ENCODE measurements at places on chromosomes 1 and 21.
A peak's percentile ranks its signal among the peaks of the same experiment; 100 is the strongest.

- DNase-seq: no peak
Observed at GRCh38 chr1:158821723-158822122, 9.4 kb upstream of the MNDA start.

- no peak for DNase-seq
Observed at GRCh38 chr21:45513003-45513717, 29.1 kb downstream of the SLC19A1 start.

- DNase-seq: no peak
Observed at GRCh38 chr21:45957981-45958600, 23.5 kb upstream of the COL6A1 start.

- DNase-seq: no peak
Observed at GRCh38 chr1:19338323-19338762, 26.2 kb downstream of the SLC66A1 start.

GRCh38 chr1:210483821-210484220 is 155.1 kb downstream of the HHAT start:
- DNase-seq: no peak

GRCh38 chr1:41222496-41222895 is 19.6 kb downstream of the SCMH1 start:
- no peak for DNase-seq

DNA sequence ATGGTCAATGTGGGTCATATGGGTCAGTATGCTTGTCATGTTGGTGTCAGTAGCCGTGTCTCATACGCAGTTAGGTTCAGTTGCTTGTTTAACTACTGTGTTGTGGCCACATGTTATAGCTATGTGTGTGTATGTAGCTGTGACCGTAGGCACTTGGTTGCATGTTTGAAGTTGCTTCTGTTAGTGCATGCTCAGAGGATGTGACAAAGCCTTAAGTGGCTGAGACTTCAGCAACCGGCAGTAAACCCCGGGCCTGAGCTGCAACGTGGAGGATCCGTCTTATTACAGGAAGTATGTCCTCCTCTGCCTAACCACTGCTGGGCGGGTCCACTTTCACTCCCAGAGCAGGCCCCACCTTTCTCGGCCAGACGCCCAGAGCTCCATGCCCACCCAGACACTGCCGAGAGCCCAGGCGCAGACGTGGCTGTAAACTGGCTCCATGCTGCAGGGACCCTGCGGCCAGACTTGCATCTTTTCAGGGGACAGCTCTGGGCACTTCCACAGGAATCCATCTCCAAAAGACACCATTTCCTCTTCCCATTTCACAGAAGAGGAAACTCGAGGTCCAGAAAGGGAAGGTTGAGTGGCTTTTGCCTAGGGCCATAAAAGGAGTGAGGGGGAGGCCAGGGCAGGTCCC is 2.2 kb downstream of the TCEA3 start:
- no peak for DNase-seq

- DNase-seq: no peak
Observed at GRCh38 chr1:238242181-238242580, 351.5 kb upstream of the ZP4 start.

GRCh38 chr1:209689477-209689876 is 14.3 kb downstream of the G0S2 start:
- no peak for DNase-seq

- DNase-seq: no peak
Observed at GRCh38 chr1:159144571-159144970, 26.8 kb upstream of the CADM3 start.

DNA sequence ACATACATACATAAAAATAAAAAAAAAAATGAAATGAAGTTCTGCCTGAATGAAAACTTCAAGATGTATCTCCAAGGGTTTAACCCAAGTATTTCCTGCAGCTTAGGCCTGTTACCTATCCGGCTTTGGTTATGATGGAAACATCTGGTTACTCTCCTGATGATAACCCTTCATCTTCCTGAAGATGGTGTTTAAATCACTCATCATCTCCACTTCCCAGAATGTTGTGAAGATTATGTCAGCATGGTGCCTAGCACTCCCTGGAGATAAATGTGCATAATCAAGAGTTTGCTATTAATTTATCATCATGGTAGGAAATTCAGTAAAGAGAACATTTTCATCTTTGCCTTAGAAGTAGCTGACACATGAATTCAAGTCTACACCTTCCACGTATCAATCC is 52.9 kb upstream of the ZNF326 start:
- no peak for DNase-seq

- DNase-seq: no peak
Observed at GRCh38 chr1:235397733-235398132, 30.5 kb downstream of the TBCE start.

DNA sequence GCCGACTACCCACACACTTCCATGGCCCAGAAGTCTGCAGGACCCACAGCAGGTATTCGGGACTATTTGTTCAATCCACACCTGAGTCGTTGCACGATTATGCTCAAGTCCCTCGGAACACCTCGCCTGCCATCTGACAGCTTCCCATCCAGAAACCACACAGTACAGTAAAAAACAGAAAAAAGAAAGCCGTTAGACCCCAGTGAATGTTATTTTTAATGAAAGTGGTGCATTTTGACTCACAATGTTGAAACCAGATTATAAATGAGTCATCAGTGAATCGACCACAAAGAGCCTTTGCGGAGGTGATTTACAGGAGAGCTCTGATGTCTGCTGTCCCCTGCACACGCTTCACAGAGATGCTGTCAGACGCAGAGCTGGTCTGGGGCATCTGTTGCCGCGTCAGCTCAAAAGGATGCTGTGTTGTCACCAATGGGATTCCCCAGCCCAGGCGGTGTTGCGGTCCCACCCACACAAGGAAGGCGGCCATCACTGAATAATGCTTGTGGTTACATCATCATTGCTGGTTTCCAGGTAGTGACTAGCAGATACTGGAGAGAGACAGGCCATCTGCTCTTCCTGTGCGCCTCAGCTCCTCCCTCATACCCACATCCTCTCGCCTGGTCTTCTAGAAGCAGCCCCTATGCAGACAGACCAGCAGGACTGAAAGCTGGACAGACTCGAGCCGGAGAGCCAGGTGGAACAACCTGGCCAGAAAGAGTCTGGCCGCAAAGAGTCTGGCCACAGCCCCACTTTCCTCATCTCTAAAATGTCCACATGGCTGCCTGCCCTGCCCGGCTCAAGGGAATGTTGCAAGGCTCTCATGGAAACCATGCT is 116.8 kb downstream of the TOMM20 start:
- DNase-seq: peak; percentile 91

- no peak for DNase-seq
Observed at GRCh38 chr1:240794046-240794843, 182.3 kb upstream of the GREM2 start.

DNA sequence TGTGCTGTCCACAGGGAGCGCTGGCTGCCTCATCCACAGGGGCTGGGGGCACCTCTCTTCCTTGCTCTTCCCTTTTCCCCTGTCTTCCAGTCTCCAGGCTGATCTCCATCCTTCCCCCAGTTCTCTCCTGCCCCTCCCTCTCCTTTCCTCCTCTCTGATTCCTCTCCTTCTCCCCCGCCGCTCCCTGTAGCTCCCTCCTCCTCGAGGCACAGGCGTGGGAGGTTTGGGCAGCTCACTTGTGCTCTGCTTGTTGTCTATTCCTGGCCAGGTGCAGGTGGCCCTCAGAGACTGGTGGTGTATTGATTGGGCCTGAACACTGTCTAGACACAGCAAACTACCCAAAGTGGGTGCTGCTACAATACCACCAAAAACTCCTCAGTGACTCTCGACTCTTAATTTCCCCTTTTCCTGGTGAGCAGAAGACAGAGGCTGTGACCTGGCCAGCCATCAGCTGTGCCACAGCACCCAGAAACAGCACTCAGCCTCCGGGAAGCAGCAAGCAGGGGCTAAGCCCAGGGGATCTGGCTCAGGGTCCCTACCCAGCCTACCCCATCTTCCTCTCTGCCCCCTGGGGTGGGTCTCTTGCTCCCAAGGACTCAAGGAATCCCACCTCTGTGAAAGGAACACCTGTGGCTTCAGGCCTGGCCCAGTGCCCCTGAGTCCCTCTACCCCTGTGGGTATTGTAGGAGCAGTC is 93.3 kb downstream of the DDX20 start:
- no peak for DNase-seq

GRCh38 chr1:68758666-68759209 is 261.9 kb upstream of the DEPDC1 start:
- DNase-seq: no peak

- no peak for DNase-seq
Observed at GRCh38 chr1:243496187-243496646, 240.4 kb downstream of the SDCCAG8 start.

- no peak for DNase-seq
Observed at GRCh38 chr1:208557046-208557722, 313.0 kb upstream of the PLXNA2 start.

DNA sequence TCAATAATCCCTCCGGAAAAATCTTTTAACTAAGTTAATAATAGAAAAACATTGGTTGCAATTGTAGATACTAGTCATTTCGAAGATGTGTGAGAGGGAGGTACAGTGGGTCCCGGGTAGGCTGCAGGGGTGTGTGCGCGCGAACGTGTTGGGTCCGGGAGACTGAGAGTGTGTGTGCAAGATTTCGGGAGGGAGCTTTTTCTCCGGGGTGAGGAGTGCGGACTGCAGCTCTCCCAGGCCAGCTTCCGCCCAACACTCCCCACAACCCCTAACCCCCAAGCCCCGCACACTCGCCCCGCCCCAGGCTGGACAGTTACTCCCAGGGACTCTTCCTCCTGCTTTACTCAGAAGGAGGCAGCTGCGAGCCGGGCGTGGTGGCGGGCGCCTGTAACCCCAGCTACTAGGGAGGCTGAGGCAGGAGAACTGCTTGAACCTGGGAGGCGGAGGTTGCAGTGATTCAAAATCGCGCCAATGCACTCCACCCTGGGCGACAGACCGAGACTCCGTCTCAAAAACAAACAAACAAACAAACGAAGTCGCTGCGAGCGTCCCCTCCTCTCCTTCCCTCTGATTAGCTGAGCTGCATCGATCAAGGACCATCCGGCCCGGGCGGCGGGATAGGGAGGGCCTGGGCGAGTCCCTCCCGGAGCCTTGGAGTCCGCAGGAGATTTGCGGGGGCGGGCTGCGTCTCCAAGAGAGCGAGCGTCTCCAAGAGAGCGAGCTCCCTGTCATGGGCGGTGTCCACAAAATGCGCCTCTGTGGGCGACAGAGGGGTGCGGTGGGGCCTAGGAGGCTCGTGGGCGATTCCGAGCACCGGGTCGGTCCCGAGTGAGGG is 28.3 kb upstream of the PPM1J start:
- no peak for DNase-seq

DNA sequence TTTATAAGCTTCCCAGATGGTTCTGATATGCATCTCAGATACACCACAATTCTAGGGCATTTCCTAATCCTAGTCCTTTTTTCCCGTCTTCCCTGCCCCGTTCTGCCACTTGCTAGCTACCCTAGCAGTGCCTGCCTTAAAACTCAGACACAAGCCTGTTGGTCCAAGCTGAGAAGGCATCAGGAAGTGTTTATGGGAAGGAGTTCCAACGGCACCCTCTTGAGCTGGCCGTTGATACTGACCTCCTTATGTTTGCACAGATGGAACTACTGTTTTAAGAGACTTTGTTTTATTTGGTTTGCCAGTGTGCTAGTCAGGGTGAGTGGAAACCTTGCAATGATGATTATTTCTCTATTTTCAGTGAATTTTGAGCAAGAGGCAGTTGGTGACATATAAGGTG is 67.2 kb downstream of the UCK2 start:
- no peak for DNase-seq

GRCh38 chr1:36653850-36654249 is 171.1 kb upstream of the CSF3R start:
- DNase-seq: no peak

DNA sequence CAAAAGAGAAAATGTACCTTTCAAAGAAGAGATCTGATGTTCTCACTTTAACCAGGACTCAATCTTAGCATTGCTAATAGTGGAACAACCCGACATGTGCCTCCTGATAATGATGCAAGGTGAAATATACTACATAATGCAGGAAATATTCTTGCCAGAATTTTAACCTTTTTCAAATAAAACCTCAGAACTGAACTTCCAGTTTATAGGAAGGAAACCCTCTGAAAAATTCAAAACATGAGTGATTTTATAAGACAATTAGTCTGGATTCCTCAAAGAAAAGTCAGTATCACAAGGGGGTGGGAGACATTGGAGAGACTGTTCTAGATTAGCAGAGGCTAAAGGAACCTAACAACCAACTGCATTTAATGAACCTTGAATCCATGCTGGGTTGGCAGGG is 18.1 kb downstream of the AHCYL1 start:
- DNase-seq: no peak

DNA sequence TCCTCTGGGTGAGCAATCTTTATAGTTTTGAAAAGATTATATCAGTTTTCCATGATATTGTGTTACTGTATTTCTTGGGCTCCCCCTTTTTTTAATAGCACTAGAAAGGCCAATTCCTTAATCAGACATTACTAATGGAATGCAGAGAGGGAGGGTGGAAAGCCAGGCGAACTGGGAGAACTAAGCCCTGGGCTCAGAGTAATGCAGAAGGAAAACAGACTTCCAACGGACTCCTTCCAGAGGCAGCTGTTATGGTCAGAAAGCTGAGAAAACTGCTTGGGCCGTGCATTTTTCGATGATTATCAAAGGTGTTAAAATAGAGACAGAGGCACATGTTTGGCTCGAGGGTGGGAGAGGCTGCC is 206.3 kb downstream of the FOXD2 start:
- no peak for DNase-seq

DNA sequence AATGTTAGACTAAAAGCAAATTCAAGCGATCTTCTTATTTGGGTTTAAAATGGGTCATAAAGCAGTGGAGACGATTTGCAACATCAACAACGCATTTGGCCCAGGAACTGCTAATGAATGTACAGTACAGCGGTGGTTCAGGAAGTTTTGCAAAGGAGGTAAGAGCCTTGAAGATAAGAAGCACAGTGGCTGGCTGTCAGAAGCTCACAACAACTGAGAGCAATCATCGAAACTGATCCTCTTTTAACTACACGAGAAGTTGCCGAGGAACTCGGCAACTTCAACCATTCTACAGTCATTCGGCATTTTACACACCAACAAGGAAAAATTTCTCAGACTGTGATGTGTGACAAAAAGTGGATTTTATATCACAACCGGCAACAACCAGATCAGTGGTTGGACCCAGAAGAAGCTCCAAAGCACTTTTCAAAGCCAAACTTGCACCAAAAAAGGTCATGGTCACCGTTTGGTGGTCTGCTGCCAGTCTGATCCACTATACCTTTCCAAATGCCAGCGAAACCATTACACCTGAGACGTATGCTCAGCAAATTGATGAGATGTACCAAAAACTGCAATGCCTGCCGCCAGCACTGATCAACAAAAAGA is 47.9 kb downstream of the ASH1L start:
- no peak for DNase-seq

- no peak for DNase-seq
Observed at GRCh38 chr1:4449972-4450371, 204.4 kb upstream of the AJAP1 start.

GRCh38 chr1:165845569-165845968 is 18.2 kb downstream of the UCK2 start:
- DNase-seq: no peak

All from activated CD8-positive, alpha-beta memory T cell treated with anti-CD3 and anti-CD28 coated beads for 1 hour (primary cell).